ENCODE measurements at places on chromosomes 5 and 9. TPM values are rescaled to one million over a fixed set of nuclear protein-coding genes. Genes with fewer than 3 reads are reported as not detected.

DPYSL3 gene
- polyA plus RNA-seq, result not detected

LCN6 gene
- polyA plus RNA-seq, result not detected

DEPDC1B gene
- 0.83 TPM for polyA plus RNA-seq

CDC25C gene
- polyA plus RNA-seq, result not detected

ADGRD2 gene
- not detected for polyA plus RNA-seq

NUTM2G gene
- polyA plus RNA-seq, result 0.11 TPM

GRPEL2 gene
- 11.3 TPM for polyA plus RNA-seq

PCYOX1L gene
- 19.2 TPM for polyA plus RNA-seq

ZNF608 gene
- polyA plus RNA-seq, result not detected

KCNV2 gene
- not detected for polyA plus RNA-seq

HMMR gene
- 2.3 TPM for polyA plus RNA-seq

TMC1 gene
- polyA plus RNA-seq, result not detected

LCN1 gene
- polyA plus RNA-seq, result not detected

C9orf153 gene
- polyA plus RNA-seq, result not detected

CACFD1 gene
- 1.4 TPM for polyA plus RNA-seq

LMNB1 gene
- 11.5 TPM for polyA plus RNA-seq

ZNF367 gene
- 1.6 TPM for polyA plus RNA-seq

EGFLAM gene
- polyA plus RNA-seq, result not detected

PCA3 gene
- polyA plus RNA-seq, result not detected

C9orf50 gene
- polyA plus RNA-seq, result not detected

RFESD gene
- polyA plus RNA-seq, result 10.2 TPM

CHSY3 gene
- polyA plus RNA-seq, result not detected

SAP30L gene
- polyA plus RNA-seq, result 33.8 TPM

TAS2R1 gene
- not detected for polyA plus RNA-seq
